ENCODE measurements at places on chromosomes 5 and 9.

DNA sequence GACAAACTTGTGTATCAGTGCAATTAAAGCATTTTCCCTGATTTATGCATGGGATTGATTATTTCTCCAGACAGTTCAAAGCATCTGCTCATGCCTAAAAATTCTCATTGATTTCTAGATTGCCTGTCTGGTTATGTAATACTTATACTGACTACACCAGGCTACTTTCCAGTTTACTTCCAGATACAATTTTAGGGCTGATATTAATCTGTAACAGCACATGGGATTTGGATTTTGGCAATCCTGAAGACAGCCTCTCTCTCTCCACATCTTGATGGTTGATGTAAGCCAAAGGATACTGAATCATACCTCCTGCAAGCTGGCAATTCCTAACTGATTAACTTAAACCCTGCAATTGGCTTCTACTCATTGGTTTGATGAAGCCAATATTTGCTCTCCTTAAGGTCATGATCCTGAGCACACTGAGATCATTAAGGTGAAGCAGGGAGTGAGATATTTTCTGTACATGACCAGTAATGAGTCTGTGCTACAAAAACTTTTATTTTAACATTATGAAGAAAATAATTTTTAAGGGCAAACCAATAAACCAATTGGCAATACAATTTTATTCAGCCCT lies 25.7 kb upstream of the FBXL7 start:
- DNase-seq: no peak

DNA sequence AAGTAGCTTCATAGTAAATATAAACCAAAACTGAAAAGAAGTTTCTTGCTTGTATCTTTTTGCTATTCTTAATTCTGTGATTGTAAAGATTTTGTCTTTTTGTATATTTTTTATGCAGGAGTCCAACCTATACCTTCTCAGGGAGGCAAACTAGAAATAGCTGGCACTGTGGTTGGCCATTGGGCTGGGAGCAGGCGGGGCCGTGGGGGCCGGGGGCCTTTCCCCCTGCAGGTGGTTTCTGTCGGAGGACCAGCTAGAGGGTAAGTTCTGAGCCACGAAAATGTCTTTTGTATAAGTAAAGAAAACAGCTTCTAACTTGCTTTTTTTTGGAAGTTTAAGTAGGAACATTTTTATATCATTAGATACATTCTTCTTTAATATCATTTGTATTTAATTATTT lies 15.4 kb upstream of the PHF2 start:
- DNase-seq: no peak

- no peak for DNase-seq
Observed at GRCh38 chr5:53922508-53923498, 362.4 kb downstream of the NDUFS4 start.

- no peak for DNase-seq
Observed at GRCh38 chr5:135887881-135888614, 7.6 kb downstream of the IL9 start.

DNA sequence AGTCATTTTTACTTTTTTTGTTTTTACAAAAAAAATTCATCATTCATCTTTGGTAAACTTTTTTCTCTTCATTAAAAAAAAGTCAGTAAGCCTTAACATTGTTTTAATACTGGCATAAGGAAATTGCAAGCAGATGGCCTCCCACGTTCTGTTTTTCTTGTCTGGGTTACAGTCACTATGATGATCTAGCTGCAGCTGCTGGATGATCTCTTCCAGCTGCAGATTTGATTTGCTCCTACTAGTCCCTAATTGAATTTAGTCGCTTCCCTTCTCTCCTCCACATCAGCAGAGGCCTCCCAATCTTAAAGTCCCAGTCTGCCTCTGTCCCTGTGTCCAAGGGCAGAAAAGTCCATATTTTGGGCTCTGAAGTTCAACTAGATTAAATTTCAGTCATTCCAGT lies 106.8 kb upstream of the PTGER4 start:
- DNase-seq: no peak

GRCh38 chr5:145797336-145797735 lies 37.8 kb downstream of the PRELID2 start:
- no peak for DNase-seq

GRCh38 chr5:3393920-3394597 lies 201.6 kb upstream of the IRX1 start:
- no peak for DNase-seq

DNA sequence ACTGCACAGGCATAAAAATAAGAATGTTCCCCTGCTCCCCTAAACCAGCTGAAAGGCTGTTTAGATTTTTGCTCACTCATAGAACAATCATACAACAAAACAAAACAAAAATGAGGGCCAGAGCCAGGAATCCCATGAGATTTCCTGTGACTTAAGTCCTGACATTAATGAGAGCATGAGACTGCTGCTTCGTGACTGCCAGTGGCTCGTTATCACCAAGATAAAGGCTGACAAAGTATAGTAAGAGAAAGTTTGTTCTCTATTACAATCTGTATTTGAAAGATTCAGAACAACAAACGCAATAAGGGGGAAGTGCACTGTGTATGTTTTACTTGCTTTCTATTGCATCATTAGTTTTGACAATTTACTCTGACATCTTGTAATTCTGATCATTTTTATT lies 837.1 kb upstream of the C9orf72 start:
- DNase-seq: no peak

Data from activated T-cell treated with anti-CD3 and anti-CD28 coated beads for 24 hours (primary cell).